Activated naive CD4-positive, alpha-beta T cell treated with anti-CD3 and anti-CD28 coated beads for 36 hours (primary cell): ENCODE measurements at places on chromosomes 7 and 10.

- no peak for DNase-seq
Observed at GRCh38 chr7:86339051-86339450, 304.7 kb upstream of the GRM3 start.

DNA sequence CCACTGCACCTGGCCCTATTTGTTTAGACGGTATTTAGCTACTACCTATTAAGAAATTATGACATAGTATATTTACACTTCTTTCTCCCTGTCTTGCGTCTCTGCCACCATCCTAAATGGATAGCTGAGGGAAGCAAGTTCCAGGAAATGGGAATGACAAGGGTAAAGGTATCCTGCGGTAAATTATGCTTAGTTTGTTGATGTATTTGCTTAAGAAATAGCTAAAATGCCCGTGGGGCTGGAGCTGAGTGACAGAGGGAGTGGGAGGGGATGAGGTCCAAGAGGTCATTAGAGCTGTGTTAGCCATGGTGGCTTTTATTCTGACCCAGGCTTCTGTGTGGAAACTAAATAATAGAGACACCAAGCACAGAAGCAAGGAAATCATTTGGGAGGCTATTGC is 29.0 kb upstream of the UBE2D1 start:
- no peak for DNase-seq

GRCh38 chr7:38524786-38525185 is 106.4 kb downstream of the AMPH start:
- DNase-seq = no peak

GRCh38 chr7:156456503-156457115 is 184.0 kb upstream of the RNF32 start:
- no peak for DNase-seq

- no peak for DNase-seq
Observed at GRCh38 chr7:31595390-31595789, 81.5 kb downstream of the ITPRID1 start.

DNA sequence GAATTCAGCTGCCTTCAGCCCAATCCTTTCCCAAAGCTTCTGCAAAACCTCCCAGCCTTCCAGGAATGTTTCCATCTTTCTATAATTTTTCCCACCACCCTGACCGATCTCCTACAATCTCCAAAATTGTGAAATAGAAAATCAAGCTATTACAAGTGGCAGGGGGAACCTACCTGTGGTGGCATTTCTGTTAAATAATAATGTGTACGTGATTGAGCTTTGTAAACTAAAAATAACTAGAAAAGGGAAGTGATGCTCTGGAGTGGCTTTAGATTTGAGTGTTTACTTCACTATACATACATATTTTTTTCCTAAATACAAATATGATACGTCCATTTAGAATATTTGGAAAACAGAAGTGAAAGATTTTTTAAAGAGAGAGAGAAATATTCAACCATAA is 593.6 kb downstream of the GRM8 start:
- DNase-seq = no peak

GRCh38 chr10:14534152-14534551 is 203.4 kb upstream of the FRMD4A start:
- no peak for DNase-seq
